Stimulated activated CD8-positive, alpha-beta memory T cell treated with anti-CD3 and anti-CD28 coated beads, Interleukin-15, amount 100 ng/mL, for 24 hours (primary cell): ENCODE measurements at places on chromosomes 1 and 21.

- DNase-seq, result no peak
Observed at GRCh38 chr1:4108331-4108730, 208.3 kb upstream of the C1orf174 start.

DNA sequence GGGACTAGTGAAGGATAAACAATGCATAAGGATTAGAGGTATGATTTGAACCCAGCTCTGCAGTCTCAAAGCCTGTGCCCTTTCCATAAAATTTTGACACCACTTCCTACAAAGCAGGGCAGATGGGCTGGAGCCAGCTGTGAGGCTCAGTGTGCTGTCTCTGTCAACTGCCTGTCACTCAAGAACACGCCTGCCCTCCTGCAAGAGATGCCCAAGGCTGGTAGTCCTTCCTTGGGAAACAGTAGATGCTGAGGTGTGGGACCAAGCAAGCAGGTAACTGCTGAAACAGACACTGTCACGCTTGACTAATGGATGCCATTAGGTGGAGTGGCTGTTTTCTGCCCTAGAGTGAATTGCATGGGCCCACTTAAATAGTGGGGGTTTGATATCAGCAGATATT, 402.0 kb downstream of the PTPRU start:
- no peak for DNase-seq

GRCh38 chr1:205179842-205180241, 31.7 kb downstream of the DSTYK start:
- DNase-seq, result no peak

- no peak for DNase-seq
Observed at GRCh38 chr1:211647711-211648121, 27.7 kb downstream of the NEK2 start.

GRCh38 chr1:89599332-89599630, 33.6 kb upstream of the LRRC8C start:
- DNase-seq, result no peak

- DNase-seq, result no peak
Observed at GRCh38 chr1:8095584-8095983, 69.5 kb upstream of the ERRFI1 start.

- DNase-seq, result no peak
Observed at GRCh38 chr1:176643536-176643935, 180.6 kb downstream of the PAPPA2 start.

DNA sequence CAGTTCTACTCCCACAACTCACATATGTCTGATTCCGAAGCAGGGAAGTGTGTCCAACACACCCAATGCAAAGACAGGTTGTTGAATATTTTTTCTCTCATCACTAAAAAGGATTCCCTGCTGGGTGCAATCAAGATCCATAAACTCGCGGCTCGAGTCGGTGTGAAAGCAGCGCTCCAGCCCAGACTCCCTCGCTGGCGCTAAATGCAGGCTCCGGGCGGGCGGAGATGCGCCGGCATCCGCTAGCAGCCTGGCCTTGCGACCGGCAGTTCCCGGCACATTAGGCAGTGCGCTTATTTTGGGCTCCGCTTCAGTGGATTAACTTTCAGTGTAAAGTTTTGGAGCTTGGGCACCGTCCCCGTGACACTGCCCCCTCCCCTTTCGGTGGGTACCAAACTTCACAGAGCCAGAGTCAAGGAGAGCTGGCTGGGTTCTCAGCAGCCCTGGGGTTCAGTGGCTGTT, 87.7 kb upstream of the POU3F1 start:
- no peak for DNase-seq

DNA sequence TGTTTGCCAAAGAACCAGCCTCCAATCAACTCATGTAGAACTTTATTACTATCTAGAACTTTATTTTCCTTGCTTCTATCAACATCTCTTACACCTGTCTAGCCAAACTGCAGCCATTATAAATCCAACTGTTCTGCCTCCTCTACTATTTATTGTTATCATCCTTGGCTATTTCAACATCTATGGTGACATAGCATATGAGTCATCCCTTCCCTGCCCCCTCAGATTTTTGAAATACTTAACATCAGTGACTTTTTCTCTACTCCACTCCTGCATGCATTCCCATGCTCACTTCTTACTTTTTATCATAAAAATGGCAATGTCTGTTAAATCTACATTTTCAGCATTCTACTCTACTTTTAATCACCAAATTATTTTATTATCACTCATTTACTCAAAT, 544.9 kb upstream of the NEGR1 start:
- no peak for DNase-seq

GRCh38 chr1:210626341-210626740, 297.6 kb downstream of the HHAT start:
- no peak for DNase-seq

DNA sequence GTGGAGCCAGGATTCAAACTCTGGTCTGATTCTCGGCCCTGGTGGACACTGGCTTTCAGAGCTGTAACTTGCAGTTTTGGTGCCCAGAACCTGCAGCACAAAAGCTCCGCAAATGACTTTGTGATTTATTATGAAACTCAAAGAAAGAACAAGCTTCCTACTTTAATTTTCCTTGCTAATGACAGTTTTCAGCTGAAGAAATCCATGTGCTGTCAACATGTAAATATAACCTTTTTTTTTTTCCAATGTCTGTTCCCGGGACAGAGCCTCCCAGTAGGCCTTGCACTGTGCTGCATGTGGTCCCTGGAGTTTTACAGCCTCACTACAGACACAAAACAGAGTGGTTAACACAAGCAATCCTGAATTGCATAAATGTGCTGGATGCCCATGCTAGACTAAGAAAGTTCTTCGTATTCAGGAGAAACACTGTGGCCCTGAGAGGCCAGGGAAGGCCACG, 62.3 kb upstream of the ANGPTL1 start:
- no peak for DNase-seq

- DNase-seq, result no peak
Observed at GRCh38 chr1:15941899-15942660, 33.8 kb downstream of the ZBTB17 start.

DNA sequence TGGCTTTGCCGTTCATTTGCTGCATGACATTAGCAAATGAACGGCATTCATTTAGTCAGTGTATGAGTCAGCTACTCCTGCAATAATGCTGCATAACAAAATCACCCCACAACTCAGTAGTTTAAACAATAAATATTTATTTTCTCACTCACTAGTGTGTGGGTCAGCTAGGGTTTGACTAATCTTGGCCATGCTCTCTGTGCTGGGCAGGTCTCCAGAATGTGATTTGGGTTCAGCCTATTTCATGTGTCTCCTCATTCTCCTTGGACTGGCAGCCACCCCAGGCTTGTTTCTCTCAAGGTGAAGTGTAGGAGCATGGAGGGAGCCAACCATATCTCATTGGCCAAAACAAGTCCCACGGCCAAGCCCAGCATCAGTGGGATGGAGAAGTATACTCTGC, 104.3 kb downstream of the LACTBL1 start:
- no peak for DNase-seq

DNA sequence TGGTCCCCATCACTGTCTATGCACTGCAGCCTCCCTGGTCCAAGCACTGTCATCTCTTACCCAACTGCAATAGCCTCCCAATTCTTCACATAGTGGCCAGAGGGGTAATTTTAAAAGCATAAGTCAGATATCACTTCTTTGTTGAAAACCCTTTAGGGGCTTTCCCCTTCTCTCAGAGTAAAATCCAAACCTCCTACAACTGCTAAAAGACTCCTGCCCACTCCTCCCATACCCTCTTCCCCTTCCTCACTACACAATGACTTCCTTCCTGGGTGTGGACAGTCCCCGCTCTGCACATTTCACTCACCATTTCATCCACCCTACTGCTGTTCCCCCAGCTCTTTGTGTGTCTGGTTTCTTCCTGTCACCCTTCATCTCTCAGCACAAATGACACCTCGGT, 8.3 kb downstream of the MCOLN2 start:
- DNase-seq, result no peak

DNA sequence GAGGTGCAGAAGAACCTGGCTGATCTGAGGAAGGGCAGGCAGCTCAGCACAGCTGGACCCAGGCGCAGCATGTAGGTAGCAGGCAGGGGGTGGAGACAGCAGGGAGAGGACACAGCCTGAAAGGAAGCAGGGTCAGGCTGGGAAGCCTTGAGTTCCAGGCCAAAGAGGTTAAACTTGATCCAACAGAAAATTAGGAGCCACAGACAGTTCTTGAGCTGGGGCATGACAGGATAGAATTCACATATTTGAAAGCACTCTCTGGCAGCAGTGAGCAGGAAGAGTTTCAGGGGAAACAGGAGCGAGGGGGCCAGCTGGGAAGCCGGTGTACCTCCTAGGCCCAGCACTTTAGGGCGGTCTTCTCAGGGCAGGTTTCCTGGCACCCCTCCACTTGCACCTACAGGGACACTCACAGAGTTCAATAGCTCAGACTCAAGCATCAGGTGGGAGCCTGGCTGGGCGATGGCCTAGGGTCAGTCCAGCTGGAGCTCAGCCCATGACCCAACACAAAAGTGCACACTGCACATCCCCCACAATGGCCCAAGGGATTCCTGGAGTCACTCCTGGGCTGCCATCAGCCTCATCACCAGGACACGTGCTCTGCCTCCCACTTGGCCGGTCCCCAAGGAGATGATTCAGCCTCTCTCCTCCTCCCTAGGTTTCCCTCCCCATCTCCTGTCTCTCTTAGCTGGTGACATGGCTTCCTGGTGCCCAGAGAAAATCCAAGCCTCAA, 22.7 kb downstream of the MATN1 start:
- DNase-seq, result no peak

DNA sequence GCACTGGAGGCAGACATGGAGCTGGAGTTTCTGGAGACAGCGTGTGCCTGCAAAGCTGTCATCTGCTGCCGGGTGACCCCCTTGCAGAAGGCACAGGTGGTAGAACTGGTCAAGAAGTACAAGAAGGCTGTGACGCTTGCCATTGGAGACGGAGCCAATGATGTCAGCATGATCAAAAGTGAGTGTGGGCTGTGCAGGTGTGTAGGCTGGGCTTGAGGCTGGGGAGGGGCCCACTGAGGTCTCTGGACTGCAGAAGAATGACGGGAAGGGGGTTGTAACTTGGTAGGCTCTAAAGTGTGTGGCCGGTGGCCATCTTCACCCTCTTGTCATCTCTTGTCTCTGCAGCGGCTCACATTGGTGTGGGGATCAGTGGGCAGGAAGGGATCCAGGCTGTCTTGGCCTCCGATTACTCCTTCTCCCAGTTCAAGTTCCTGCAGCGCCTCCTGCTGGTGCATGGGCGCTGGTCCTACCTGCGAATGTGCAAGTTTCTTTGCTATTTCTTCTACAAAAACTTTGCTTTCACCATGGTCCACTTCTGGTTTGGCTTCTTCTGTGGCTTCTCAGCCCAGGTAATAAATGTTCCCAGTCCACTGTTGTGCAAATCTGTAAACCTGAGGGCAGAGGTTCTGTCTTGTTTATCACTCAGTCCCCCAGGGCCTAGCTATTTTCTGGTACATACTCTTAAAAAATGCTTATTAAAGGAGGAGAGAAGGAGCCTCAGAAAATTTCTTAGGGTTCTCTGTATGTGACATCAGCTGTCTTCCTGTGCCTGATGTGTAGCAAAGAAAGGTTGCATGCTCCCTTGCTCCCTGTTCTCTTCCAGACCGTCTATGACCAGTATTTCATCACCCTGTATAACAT, 19.9 kb downstream of the ATP8B2 start:
- DNase-seq, result peak; percentile 45

GRCh38 chr1:192604979-192605620, 29.5 kb downstream of the RGS1 start:
- no peak for DNase-seq

DNA sequence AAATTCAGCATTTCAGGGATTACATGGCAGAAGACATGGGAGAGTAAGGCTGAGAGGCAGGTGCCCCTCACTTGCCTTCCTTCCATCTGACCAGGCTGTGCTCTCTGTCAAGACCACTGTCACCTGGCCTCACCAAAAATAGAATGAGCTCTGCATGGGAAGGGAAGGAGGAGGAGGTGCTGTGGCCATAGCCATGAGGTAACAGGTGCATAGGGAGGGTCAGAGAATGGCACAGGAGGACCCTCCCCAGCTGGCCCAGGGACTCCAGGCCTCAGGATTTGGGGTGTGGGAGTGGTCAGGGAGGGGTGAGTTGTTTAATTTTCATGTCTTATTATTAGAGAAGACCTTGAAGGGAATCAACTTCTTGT, 192.3 kb downstream of the FCRL5 start:
- DNase-seq, result no peak

DNA sequence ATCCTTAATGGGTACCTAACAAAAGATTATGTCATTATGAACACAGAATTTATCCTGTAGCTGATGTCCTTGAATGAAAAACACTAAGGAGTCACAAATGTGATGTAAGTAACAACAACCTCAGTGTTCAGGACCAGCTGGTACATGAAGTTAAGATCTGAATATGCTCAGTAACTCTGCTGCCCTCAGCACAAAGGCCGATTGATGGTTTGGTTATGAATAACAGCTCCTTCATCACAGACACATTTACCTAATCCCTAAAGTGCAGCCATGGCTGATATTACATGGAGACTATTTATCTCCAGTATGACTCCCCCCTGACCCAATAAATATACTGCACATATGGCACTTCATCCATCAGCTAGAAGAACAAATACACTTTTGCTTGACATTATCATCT, 75.2 kb downstream of the PLPPR5 start:
- no peak for DNase-seq

DNA sequence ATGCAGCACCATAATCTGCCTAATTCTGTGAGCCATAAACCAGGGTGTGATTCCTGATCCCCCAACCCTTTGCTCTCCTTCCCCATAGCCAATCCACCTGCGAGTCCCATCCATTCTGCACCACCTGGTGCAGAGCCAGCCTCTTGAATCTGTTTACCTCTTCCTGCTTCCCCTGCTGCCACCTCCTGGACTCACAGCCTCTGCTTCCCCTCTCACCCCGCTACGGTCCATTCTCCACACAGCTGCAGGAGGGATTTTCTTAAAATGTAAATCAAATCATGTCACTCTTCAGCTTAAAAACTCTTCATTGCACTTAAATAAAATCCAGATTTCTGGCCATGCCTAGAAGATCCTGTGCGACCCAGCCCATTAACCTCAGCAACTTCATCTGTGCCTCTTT, 186.7 kb downstream of the FOXD2 start:
- no peak for DNase-seq

GRCh38 chr1:15279576-15280230, 32.7 kb downstream of the FHAD1 start:
- no peak for DNase-seq

GRCh38 chr1:65605621-65606020, 185.2 kb downstream of the LEPR start:
- no peak for DNase-seq

- no peak for DNase-seq
Observed at GRCh38 chr1:160707236-160708064, 4.2 kb downstream of the CD48 start.

- DNase-seq, result no peak
Observed at GRCh38 chr1:232518349-232518748, 111.6 kb downstream of the SIPA1L2 start.
